Stimulated activated CD8-positive, alpha-beta memory T cell treated with anti-CD3 and anti-CD28 coated beads, Interleukin-2, amount 100 ng/mL, for 1 hour (primary cell): ENCODE measurements at places on chromosomes 5 and 9.
A peak's percentile ranks its signal among the peaks of the same experiment; 100 is the strongest.

- no peak for DNase-seq
Measured at GRCh38 chr5:177083357-177083756, 3.4 kb upstream of the FGFR4 start.

DNA sequence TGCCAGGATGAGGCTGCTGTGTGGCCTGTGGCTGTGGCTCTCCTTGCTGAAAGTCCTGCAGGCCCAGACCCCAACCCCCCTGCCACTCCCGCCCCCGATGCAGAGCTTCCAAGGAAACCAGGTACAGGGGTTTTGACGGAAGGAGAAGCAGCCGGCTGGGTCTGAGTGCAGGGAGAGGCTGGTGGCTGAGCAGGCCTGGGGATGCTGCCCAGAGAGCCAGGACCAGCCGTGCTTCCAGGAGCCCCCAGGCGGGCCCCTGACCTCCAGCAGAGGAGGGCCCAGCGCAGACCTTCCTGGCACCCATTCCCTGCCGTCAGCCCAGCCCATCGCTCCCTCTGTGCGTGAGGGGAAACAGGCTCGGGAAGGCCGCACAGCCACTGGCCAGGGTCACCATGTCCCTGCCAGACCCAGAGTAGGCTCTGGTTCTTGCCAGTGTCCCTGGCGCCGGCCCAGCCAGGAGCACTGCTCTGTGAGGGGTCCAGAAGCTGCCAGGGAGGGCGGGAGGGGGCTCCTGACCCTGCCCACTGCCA lies 313 bp downstream of the LCN12 start:
- no peak for DNase-seq

GRCh38 chr9:137836831-137837241 lies 40.7 kb upstream of the CACNA1B start:
- DNase-seq = no peak

- DNase-seq = no peak
Measured at GRCh38 chr5:150516011-150516410, 8.1 kb downstream of the NDST1 start.

GRCh38 chr9:29456940-29457339 lies 1883.7 kb upstream of the C9orf72 start:
- DNase-seq = no peak

DNA sequence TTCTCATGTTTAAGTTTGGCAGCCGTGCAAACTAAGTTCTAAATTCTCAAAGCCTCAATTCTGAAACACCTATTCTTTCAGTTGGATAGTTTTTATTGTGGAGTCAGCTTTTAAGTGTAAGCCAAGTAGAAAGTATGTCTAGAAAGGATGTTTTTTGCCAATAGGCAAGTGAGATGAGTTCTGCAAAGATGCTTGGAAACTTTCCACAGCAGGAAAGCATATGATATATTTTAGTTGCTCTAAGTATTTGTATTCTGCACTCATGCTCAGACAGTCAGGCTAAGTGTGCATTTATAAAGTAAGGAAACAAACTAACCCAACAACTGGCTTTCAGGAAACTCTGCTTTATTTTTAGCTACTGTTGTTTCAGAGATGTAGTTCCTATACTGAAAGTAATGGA lies 67.3 kb upstream of the CDH18 start:
- DNase-seq = no peak

DNA sequence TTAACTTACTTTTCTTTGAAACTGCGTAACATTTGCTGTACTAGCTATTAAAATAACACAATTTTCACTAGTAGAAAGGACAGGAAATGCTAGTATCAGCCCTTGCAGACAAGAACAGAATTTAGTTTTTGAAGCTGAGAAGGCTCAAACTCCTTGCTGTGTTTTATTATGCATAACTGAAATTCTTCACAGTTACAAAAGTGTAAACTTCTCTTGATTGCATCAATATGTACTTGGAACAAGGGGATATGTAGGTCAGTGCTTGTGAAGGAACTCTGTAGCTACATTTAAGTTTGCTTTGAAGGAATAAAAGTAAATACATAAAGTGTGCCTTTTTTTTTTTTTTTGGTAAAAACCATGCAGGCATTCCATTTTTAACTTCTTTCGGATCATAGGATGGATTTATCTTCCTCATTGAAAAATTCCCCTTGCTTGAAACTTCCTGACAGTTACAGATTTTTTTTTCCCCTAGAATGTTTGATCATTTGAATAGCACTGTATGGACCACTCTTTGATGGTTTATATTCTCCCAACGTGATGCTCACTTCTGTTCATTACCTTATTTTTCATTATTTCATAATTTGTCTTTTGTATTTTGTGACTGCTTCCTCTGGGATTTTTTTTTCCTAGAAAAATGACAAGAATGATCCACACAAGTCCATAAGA lies 94.9 kb upstream of the DAB2 start:
- no peak for DNase-seq

DNA sequence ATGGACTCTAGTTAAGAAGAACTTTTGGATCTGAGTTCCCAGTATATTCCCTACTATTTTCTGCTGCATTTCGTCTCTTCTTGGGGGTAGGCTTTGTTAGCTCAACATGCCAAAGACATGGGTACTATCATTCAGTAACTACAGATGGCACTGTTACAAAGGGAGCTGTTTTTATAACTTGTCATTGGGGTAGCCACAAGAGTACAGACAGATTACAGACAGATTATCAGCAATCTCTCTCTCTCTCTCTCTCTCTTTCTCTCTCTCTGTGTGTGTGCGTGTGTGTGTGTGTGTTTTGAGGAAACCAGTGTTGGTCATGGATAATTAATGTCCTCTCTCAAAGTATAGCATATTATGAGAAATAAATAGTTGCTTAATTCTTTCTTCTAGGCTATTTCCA lies 116.1 kb downstream of the WDR70 start:
- no peak for DNase-seq

- no peak for DNase-seq
Measured at GRCh38 chr5:91110686-91111085, 272.4 kb downstream of the ARRDC3 start.

DNA sequence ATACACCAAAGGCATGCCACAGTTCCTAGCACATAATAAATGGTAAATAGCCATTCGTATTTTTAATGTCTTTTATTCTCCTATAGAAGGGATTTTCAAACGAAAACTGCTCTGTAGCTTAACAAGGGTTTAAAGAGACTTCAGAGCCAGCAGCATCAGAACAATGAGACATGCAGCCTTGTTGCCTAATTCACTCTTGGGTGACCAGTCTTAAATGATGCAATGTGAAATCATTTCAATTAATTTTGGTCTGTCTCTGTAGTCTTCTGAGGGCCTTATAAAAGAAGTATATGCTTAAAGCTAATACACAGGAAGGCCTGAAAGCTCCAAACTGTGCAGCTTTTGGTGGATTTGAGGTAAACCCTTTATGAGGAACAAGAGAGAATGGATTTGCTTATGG lies 888.8 kb upstream of the WWC1 start:
- no peak for DNase-seq

DNA sequence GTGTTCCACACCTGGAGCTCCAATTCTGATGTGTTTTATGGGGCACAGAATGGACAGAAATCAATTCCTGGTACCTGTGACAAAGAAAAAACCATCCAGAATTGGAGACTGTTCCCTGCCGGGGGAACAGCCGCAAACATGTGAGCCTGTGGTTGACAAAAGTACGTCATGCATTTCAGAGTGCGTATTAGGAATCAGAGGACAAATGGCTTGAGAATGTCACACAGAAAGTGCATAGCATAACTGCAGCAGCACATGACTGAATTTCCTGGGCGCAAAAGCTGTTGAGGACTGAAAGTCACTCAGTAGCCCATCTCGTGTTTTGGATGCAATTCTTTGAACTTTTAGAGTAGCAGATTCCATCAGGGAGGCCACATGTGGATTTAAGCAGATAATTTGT lies 85.1 kb downstream of the TRIO start:
- no peak for DNase-seq

DNA sequence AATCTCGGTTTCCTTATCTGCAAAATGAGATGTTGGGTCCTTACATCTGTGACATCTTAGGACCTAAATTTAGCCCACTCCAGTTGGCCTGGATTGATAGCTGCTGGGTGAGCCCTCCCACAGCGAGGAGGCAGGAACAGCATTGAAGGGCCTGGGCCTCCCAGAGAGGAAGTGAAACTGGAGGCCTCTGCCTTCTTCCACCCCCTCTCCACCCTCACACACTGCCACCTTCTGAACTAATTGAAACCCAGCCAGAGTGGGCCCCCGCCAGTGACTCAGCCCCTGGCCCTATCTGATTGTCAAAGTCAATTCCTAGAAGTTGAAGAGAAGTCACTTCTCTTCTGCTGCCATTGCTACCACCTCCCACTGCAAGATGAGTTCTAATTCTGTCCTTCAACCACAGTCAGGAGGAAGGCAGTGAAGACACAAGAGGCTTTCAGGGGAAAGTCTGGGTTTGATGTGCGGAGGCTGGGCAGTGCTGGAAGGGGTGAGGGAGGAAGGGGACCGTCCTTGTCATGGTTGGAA lies 55.2 kb upstream of the NEK6 start:
- peak; percentile 51 for DNase-seq

DNA sequence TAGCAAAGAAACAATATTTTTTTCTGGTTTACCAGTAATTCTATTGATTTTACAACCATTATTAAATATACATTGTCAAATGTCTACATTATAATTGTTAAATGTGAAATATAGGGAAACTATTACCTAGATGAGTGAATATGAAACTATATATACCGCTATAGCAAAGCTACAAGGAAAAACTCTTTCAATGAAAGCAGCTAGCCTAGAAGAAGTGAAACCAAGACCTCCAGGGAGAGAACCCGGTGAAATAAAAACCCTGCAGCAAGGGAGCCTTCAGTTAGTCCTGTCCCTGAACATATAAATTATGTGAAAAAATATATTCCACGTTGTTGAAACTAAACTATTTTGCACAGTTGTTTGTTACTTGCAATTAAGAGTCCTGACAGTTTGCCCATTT lies 913.1 kb downstream of the EFNA5 start:
- DNase-seq = no peak

GRCh38 chr9:18665947-18666346 lies 192.0 kb downstream of the ADAMTSL1 start:
- DNase-seq = no peak

DNA sequence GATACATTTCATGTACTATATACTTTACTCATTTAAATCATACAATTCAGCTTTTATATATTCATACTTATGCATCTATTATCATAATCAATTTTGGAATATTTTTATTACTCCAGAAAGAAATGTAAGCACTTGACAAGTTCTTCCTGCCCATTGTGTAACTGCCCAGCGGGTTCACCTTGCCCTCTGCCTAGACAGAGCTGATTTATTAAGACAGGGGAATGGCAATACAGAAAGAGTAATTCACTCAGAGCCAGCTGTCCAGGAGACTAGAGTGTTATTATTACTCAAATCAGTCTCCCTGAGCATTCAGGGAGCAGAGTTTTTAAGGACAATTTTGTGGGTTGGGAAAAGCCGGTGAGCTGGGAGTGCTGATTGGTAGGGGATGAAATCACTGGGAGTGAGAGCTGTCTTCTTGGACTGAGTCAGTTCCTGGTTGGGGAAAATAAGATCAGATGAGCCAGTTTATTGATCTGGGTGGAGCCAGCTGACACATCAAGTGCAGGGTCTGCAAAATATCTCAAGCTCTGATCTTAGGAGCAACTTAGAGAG lies 16.1 kb upstream of the SPIN1 start:
- DNase-seq = no peak

DNA sequence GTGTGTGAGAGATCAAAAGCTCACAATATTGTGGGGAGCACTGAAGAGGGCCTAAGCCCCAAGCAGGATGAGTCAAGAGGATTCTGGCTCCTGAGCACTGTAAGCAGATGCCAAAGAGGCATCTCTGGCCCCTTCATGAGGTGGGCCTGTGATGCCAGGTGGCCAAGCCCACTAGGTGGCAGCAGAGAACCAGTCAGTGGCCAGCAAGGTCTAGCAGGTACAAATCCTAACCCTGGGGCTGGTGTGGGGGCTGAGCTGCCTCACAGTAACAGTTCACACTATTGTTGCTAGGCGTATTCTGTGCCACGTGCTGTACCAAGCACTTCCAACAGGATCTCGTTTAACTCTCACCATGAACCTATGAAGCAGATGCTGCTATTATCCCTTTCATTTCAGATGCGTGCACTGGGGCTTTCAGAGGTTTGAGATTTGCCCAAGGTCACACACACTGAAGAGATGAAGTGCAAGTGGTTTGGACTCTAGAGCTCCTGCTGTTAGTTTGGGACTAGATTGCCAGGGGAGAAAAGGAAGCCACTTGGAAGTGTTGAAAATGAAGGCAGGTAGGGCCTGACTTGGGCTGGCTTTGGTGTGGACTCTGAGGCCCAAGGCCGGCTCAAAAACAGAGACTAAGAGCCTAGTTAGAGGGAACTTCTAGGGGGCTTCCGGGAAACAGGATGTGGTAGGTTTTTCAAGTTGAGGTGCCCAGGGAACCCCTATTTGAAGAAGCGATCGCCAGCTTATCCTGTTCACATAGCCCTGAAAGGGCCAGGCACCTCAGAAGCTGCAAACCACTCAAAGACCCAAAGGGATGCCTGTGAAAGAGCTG lies 4.4 kb upstream of the MLANA start:
- peak; percentile 59 for DNase-seq

GRCh38 chr5:168931638-168932345 lies 352.6 kb upstream of the PANK3 start:
- no peak for DNase-seq

- no peak for DNase-seq
Measured at GRCh38 chr5:57302643-57303042, 128.8 kb downstream of the GPBP1 start.

- no peak for DNase-seq
Measured at GRCh38 chr5:137263371-137264005, 235.6 kb downstream of the SPOCK1 start.

DNA sequence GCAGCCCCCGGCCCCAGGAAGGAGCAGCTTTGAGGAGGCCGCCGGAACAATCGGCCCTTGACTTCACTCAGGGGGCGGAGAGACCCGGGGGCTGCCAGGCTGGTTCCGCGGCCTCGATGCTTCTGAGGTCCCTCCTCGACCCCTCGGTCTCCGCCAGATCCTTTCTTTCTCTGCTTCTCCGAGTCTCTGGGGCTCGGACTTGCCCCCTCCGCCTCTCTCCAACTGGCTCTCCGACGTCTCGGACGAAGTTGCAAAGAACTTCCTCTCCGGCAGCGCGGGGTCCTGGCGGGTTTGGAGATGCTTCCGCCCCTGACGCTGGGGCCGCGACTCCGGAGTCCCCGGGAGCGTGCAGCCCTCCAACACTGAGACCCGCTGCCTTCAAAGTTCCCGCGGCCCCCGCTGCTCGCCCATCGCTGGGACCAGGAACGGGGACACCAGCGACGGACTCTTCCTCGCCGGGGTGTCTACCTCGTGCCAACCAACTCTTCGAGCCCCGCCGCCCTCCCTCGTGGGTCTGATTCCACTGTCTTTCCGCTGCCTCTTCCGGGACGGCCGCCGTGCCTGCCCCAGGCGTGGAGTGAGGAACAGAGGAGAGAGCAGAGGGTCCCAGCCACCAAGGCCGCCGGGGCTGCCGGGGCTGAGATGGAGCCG lies 7.0 kb downstream of the PAX5 start:
- no peak for DNase-seq
